ENCODE measurements at places on chromosomes 2 and 18.

- no peak for DNase-seq
Measured at GRCh38 chr2:240869956-240870875, 1.6 kb downstream of the AGXT start.

DNA sequence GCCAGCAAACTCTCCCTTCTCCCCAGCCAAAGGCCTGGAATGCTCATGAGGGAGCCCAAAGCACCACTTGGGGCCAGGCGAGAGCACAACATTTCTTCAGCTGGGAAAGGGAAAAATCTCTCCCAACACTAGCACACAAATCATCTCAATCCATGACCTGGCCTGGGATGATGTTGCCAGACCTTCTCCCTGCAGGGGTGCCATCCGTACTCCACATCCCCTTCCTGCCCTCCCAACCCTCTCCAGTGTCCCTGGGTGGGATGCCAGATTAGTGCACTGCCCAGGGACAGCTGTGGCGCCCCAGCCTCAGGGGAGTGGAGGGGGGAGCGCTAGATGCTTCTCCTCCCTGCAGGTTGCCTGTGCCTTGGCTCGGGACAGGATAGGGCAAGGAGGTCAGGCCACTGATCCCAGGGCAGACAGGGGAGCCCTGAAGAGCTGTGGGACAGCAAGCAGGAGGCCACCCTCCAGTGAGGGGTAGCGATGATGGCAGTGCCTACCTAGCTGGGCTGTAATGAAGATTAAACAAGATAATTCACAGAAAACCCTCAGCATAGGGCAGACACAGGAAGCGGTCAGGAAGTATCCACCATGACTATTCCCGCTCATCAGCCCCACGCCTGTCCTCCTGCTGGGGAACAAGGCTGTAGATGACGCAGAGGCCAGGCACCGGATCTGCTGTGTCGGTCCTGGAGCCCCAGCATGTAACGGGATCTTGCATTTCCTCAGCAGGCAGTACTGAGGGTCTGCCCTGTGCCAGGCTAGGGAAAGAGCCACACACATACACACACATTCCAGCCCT is 31.1 kb downstream of the SERTAD2 start:
- no peak for DNase-seq

GRCh38 chr2:86704459-86704971 is 15.6 kb upstream of the RMND5A start:
- DNase-seq = peak; percentile 39

- no peak for DNase-seq
Measured at GRCh38 chr2:231360881-231361371, 34.6 kb upstream of the B3GNT7 start.

DNA sequence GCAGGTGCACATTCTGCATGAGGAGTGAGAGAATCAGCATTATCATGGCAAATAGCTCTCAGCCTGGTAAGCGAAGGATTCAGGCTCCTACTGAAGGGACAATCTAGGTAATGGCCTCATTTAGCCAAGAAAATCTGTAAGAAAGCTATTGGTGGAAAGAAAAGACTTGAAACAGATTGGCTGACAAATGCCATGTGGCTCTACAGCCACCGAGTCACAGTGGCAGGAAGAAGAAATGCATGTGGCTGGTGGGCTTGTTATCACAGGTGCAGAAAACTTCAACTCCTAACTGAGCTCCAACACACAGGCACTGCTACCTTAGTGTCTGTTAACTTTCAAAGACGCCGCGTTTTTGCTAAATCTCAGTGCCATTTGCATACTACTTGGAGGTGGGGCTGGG is 60.6 kb upstream of the REV1 start:
- no peak for DNase-seq

GRCh38 chr2:189176516-189176915 is 3.0 kb downstream of the COL5A2 start:
- no peak for DNase-seq

- no peak for DNase-seq
Measured at GRCh38 chr2:3620834-3621233, 25.9 kb downstream of the COLEC11 start.

GRCh38 chr2:71603311-71603811 is 150.0 kb downstream of the DYSF start:
- no peak for DNase-seq

GRCh38 chr2:74514368-74515270 is at the start of gene TLX2:
Gene TLX2 (plus strand): TSS chr2:74514450. CDS start chr2:74514807, 357 bp downstream.
- no peak for DNase-seq

- no peak for DNase-seq
Measured at GRCh38 chr18:58863539-58864145, 1.0 kb upstream of the ZNF532 start.

- no peak for DNase-seq
Measured at GRCh38 chr18:7737550-7737949, 170.4 kb downstream of the PTPRM start.

GRCh38 chr18:31819106-31819924 is 58.6 kb upstream of the SLC25A52 start:
- no peak for DNase-seq

DNA sequence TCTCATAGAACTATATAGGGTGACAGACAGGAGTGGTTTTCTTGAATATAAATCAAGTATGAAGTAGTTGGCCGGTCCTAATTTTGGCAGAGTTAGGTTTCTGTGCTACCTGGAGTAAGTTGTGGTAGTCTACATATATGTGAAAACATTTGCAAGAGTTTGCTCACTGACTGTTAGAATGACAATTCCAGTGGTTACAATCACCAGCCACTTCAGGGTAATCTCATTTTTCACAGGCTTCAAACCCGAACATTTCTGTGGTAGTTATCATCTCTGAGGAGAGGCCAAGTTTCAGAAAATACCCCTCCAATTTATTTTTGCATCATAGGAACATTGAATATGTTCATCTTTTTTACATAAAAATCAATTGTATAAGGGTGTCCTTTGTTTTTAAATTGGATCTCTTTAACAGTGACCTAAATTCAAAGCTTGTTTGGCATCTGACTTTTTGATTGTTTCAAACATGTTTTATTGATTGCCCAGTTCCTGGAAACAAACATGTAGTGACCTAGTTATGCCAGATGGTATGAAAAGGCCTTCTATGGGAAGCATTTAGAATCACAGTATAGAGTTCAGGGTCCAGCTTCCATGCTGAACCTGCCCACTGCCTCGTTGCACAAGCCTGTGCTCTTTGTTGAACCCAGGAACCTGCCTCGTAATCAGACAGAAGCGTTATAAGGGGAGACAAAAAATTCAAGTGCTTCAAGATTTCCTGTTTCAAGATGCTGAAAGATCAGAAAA is 250.6 kb downstream of the LTBP1 start:
- DNase-seq = no peak

DNA sequence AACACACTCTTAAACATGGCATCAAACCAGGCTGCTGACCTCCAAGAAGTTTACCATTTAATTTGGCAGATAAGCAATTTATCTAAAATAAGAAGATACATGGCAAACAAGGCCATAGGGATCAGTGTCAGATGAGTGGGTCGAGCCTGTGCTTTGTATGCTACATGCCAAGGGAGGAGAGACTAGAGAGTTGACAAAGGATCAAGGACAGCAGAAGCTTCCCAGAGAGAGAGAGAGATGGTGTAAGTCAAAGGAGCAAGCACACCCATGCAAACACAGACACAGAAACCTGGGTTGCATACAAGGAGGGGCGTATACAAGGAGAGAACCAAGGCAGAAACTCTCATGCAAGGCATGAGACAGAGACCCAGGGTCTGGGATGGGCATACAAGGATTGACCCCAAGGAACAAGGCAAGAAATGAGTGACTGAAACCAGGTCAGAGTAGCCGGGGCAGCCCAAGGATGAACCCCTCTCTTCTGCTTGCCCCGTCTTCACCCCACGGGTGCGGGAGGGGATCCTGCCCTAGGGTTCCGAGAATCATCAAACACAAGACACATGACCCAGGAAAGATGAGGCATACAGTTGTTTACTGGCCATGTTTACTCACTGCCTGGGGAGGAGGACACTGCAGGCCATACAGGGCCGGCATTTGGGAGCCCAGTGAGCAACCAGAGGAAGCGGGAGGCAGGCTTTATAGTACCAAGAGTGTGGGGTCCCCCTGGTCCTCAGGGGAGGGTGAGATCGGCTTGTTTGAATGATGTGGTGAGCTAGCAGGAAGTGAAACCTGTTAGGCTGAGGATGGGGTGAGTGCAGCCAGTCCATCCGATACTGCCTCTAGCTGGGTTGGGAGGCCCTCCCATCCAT is 529.2 kb upstream of the ID2 start:
- no peak for DNase-seq

DNA sequence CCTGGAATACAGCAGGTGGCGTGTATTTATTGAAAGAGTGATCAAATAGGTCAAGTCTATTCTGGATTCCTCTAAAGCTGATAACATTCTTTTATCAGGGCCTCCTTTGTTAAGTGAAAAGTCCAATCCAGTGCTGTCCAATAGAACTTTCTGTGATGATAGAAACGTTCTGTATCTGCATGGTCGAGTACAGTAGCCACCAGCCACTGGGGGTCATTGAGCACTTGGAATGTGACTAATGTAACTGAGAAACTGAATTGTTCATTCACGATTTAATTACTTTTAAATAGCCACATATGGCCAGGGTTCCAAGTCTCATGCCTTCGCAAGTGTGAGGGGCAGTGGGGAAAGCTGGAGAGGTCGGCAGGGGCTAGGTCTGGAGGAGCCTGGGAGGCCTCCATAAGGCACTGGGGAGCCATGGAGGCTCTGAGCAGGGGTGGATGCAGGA is 20.5 kb downstream of the SH2D6 start:
- no peak for DNase-seq

- no peak for DNase-seq
Measured at GRCh38 chr2:176814740-176815367, 397.7 kb upstream of the HNRNPA3 start.

DNA sequence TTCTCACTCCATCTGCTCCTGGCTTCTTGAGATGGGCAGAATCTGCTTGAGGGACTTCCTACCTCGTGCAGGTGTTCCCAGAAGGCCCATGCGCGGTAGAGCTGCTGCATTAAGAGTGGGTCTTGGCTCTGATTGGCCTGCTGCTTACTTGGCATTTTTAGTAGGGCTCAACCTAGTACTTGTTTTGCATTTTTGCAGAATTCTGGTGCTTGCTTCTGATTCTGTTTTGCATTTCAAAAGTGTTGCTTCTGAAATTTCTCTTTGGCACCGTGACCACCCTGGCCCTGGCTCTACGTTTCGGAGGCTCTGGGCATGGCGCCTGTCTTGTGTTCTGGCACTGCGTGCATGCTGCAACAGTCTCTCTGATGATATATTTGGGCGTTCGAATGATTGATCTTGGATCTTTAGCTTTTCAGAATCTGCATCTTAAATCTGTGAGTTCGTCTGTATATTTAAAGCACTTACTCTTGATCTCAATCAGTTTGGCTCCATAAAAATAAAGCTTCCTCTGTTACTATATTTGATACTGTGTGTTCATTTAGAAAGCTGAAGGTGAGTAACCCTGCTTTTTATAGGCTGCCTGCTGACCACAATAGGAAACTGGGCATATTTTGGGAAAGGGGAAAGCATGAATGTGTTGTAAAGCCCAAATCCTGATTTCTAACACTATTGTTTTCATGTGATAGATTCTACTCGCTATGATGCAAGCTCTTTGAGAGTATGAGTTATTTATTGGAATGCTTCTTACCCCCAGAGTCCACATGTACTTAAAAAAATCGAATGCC is 22.2 kb downstream of the EFR3B start:
- DNase-seq = no peak

DNA sequence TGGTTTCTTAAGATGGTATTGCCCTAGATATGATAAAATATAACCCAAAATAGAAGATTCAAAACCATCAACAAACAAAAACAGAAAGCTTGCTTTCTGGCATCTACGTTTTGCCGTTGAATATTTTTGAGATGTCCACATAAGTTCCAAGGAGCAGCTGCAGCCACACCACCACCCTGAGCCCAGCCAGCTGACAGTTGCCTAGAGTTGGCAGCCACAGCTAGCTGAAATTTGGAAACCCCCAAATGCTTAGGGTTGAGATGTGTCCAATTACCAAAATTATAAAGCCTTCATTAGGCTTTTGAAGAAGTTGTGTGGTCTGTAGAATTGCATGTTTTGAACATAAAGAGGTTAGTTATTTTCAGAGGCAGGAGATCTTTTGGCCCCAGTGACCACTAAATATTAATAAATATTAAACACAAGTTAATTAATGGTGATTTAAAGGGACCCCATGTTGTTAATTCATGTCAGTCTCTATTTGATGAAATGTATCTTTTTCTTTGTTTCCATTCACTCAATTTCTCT is 118.1 kb upstream of the DTNA start:
- DNase-seq = no peak

DNA sequence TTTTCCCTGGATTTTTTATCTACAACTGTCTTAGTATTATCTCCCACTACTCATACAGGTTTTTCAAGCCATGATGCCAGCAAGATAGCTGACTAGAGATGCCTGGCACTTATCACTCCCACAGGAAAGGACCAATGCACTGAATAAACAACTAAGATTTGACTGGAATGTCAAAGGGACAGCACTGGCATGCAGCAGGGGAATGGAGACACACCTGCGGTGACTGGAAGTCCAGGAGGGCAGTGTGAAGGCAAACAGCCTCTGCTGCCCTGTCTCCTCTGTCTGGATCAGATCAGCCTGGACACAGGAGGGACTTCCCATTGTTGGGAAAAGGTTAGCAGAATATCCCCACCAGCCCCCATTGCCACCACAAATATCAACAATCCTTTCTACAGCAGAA is 85.1 kb downstream of the TMEM237 start:
- no peak for DNase-seq

DNA sequence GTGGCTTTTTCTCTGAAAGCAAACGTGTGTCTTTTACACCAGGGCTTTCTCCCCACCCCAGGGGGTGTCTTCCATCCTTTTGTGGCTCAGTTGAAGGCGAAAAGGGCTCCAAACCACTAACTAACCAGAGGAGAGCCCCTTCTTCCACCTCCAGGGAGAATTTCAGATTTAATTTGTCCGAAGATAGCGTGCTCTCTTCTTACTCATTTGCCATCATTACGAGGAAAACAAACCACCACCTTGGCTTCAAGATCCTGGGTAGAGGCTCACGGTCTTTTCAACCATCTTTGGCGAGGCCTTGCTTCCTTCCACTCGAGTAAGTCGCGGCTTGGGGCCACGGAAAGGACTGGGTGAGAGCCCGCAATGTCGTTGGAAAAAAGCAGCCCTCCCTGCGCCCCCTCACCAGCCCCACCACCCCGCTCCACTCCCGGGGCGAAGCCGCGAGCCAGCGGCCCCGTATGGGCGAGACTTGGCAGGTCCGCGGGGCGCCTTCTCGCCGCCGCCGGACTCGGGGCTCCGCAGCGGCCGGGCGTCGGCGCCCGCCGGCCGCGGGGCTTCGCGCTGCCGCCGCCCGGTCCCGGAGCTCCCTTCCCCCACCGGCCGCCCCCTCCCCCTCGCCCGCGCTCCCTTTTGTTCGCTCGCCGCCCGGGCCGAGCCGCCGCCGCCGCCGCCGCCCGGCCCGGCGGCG is 1.7 kb upstream of the ZNF532 start:
- no peak for DNase-seq

DNA sequence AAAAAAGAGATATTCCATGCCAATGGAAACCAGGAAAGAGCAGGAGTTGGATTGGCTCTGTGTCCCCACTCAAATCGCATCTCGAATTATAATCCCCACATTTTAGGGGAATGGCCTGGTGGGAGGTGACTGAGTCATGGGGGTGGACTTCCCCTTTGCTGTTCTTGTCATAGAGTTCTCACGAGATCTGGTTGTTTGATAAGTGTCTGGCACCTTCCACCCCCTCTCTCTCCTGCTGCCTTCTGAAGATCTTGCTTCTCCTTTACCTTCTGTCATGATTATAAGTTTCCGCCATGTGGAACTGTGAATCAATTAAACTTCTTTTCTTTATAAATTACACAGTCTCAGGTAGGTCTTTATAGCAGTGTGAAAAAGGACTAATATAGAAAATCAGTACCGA is 355.6 kb downstream of the NBAS start:
- DNase-seq = no peak
